Activated CD8-positive, alpha-beta memory T cell treated with anti-CD3 and anti-CD28 coated beads, Interleukin-2, amount 10 ng/mL, durations not matched to agents 7 days and 5 days (primary cell): ENCODE measurements at places on chromosomes 5 and 9.

- no peak for DNase-seq
Measured at GRCh38 chr5:115578657-115579056, 23.6 kb downstream of the TICAM2 start.

GRCh38 chr9:30937106-30937505 lies 1447.3 kb upstream of the ACO1 start:
- DNase-seq, result no peak

DNA sequence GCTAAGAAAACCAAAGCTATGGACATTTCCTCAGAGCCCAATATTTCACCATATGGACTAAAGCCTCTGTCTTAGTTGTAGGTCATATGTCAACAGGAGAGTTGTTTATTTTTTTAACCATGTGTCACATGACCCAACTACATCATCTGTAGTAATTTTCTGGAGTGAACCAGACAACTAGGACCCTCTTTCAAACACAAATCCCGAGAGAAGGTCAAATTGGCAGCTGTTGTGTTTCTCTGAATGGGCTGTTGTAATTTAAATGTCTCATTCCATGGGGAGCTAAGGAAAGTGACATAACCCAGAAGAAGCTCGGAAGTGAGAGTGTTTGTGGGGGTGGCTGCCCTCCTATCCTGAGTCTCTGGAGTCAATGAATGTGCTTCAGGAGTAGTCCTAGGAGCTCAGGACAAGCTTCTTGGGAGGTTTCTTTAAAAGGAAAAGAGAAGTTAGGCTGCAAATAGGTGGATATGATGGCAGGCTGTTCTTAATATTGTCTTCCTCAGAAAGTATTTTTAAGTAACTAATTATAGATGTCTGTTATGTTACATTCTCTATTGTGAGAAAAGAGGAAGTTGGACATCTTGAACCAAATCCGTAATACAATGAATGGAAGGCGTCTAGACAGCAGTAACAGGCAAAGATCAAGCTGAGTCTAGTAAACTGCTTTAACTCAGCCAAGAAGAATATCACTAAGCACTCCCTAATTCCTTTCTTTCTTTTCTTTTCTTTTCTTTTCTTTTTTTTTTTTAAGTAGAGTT lies 50.1 kb downstream of the TMEM167A start:
- DNase-seq, result no peak

DNA sequence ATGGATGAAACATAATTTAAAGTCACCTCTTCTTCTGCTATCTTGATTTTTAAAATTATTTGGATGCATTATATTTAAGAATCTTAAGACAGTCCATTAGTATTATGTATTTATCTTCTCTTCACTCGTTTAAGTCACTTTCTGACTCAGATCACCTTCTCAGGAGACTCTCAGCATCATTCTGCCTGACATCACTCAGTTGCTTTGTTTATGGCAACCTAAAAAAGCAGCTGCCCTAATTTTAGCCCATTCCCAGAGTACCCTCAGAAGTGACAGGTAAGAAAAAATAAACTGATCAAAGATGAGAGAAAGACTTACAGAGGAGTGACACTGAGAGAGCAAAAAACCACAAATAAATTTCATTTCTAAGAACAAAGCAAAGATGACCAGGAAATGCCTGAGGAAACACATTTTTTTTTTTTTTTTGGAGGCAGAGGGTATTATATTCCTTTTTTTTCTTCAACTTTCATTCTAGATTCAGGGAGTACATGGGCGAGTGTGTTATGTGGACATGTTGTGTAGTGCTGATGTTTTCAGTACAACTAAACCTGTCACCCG lies 140.5 kb downstream of the MUSK start:
- DNase-seq, result no peak

DNA sequence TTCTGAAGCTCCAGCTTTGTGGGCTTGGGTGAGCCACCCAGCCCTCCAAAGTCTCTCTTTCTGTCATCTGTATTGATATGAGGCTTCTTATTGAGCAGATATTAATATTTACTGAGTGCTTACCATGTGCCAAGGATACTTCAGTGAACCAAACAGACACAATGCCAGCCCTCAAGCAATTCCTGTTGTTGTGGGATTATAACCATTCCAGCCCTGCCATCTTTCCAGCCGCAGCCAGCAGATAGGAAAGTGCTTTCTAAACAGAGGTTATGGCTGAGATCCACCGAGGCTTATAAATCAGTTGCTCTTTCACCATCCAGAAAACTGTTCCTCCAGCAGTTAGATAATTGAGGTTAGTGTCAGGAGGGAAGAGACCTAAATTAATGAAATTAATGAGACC lies 137.7 kb upstream of the ALDH1B1 start:
- no peak for DNase-seq

GRCh38 chr5:181138258-181138657 lies 7.3 kb upstream of the OR2V1 start:
- DNase-seq, result no peak
